ENCODE measurements at places on chromosomes 7 and 10.

- DNase-seq, result no peak
Observed at GRCh38 chr10:71072823-71073210, 139.6 kb upstream of the UNC5B start.

- no peak for DNase-seq
Observed at GRCh38 chr7:71343039-71343438, 211.1 kb downstream of the GALNT17 start.

GRCh38 chr10:70512149-70512639, 33.6 kb downstream of the PALD1 start:
- no peak for DNase-seq

DNA sequence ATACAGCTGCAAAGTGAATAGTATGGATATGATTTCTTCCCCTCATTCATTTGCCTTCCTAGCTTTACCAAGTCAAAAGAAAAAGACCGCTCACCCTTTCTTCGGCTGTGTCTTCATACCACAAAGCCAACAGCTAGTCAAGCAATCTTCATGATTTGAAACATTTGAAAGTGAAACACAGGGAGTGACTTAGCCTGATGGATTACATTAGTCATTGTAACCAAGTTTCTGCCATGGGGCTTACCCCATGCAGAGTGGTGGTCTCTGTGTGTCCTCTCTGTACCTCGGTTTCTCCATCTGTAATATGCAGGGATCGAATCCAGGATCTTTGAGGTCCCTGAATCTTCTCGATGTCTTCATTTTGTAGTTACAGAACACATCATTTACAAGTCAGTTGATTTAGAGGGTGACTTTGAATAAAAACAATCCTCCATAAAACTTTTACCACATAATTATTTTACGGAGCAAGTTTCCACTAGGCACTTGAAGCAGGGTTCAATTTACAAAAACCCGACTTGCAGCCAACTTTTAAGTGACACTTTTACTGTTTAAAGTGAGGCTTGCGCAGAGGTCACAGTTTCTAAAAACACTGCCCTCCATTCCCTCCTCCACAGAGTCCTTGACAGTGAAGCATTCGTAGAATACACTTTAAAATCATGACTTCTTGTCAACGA, 2.2 kb upstream of the LGI1 start:
- DNase-seq, result no peak

GRCh38 chr10:35940141-35941041, 298.3 kb upstream of the FZD8 start:
- no peak for DNase-seq

DNA sequence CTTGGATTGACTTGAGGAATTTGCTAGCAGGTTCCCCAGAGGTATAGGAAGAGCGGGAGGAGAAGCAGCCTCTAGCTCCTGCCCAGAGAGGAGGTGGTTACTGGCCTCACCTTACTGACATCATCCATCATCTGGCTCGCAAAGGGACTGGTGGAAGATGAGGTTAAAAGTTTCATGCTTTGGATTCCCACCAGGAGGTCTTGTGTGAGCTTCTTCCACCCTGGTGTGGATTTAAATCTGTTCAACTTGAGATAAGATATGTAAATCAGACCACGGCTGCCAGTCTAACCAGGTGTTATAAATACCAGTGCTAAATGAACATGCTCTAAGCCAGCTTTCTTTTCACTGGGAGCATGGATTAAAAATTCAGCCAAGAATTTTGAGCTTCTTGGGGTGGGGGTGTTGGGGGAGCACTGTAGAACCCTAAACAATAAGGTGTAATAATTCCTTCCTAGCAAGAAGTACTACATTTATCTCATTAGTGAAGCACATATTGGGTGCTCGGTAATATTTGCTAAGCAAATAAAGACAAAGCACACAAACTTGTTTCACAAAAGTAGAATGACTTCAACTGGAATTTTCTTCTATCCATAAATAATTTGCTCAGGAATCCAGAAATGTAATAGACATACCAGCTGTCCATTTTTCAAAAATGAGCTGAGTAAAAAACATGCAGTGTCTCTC, 7.8 kb downstream of the PROSER2 start:
- peak; percentile 75 for DNase-seq

DNA sequence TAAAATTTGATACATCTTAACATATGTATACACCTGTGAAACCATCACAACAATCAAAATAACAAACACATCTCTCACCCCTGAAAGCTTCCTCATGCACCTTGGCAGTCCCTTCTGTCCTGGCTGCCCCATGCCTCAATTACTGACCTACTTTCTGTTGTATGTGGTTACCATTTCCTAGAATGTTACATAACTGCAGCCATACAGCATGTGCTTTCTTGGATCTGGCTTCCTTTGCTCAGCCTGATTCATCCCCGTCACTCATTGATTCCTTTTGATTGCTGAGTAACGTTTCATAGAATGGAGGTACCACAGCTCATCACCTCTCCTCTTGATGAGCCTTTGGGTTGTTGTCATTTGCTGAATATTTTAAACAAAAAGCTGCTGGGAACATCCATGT, 165.3 kb downstream of the CELF2 start:
- no peak for DNase-seq

DNA sequence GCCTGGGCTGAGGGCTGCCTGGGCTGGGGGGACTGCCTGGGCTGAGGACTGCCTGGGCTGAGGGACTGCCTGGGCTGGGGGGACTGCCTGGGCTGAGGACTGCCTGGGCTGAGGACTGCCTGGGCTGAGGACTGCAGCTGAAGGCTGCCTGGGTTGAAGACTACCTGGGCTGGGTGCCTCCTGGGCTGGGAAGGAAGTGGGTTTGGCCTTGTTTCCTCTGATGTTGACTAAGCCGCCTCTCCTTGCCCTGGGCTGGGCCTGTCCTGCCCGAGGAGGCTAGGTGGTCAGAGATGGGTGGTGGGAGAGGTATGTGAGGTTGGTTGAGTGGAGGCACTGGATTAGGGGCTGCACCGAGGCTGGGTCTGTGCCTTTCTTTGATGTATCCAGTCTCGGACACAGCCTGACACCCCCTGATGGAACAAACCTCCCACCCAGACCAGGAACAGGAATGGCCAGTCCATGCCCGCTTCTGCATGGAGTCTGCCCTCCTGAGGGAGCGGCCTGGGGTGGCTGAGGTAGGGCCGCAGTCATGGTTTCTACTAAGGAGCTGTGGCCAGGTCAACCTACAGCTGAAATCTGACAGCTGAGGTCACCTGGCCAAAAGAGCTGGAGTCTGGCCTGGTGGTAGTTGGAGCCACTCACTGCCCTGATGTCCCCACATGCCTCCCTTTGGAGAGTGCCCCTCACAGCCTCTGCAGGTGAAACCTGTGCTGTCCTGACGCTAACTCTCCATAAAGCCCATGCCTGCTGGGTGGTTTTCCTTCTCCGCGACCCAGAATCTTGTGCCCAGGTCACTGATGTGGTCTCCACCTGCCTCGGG, 22.3 kb downstream of the SCART1 start:
- no peak for DNase-seq

GRCh38 chr10:3740157-3740871, 44.7 kb downstream of the KLF6 start:
- peak; percentile 99 for DNase-seq

- DNase-seq, result peak; percentile 29
Observed at GRCh38 chr10:114281461-114281860, 42.4 kb downstream of the VWA2 start.

- DNase-seq, result no peak
Observed at GRCh38 chr10:102121739-102122372, 1.7 kb upstream of the LDB1 start.

GRCh38 chr10:95501203-95502094, 59.7 kb downstream of the SORBS1 start:
- DNase-seq, result peak; percentile 41

GRCh38 chr7:94374231-94374630, 20.5 kb upstream of the COL1A2 start:
- DNase-seq, result peak; percentile 21

DNA sequence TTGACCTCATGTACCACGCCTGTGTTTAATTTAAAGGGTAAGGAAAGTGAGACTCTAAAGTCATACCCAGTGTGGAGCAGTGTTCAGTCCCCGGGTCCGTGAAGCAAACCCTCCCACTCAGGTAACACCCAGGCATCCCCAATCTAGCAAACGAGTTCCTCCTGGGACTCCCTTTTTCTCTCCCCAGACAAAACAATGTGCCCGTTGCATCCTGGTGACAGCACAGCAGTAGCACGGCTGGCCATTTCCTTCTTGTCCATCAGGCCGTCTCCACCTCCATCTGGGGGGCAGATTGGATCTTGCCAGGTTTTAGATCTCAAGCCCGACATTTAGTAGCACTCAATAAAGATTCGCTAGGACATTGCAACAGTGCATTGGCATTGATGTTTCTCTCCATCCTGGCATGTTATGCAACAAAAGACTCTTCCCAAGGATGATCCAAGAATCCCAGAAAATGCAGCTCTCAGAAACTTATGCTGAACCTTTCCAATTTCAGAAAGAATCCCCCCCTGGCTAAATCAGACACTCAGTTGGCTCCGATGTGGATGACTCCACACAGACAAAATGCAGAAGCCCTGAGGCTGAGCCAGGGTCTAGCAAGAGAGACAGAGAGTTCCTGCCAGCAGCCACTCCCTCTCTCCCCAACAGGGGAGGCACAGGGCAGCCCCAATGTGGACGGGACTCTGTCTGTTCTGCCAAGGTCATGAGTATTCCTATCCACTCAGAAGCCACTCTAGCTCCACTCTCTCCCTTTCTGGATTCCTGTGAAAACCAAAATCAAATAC, 274.5 kb upstream of the MGMT start:
- DNase-seq, result no peak

DNA sequence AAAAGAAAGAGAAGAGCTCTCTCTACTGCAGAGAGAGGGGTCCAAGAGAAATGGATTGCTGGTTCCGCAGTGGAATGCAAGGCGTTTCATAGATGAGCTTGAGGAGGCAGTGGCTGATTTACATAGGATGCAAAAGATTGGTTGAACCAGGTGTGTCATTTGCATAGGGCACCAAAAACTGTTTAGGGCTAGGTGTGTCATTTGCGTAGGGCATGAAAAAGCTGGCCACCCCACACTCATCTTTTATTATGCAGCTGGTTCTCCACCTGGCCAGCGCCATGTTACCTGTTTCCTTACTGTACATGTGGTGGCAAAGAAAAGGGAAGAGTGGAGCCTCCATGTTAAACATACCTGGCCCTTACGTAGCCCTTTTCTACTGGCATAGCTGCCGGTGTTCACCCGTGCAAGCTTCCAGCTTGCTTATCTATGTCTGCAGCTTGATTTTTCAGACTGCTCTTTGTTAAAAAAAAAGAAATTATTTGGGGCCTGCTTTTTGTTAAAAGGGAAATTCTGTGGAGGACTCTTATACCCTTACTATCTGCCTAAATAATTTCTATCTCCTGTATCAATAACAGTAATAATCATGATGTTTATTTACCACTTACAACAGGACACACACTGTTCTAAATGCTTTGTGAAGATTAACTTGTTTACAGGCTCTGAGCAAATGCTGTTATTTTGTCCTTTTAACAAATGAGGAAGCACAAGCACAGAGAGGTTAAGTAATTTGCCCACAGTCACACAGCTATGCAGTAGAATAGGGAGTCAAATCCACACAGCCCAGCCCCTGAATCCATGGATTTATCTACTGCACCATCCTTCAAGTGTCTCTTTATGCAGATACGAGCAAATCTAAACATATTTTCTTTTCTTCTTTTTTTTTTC, 33.3 kb downstream of the CASP7 start:
- DNase-seq, result no peak

GRCh38 chr10:76640806-76641205, 996.8 kb downstream of the KCNMA1 start:
- DNase-seq, result no peak

- DNase-seq, result no peak
Observed at GRCh38 chr7:68441645-68442044, 1156.6 kb upstream of the AUTS2 start.

GRCh38 chr10:103525901-103526300, 32.4 kb downstream of the NEURL1 start:
- DNase-seq, result peak; percentile 29

GRCh38 chr7:83038787-83039186, 123.9 kb downstream of the PCLO start:
- no peak for DNase-seq

DNA sequence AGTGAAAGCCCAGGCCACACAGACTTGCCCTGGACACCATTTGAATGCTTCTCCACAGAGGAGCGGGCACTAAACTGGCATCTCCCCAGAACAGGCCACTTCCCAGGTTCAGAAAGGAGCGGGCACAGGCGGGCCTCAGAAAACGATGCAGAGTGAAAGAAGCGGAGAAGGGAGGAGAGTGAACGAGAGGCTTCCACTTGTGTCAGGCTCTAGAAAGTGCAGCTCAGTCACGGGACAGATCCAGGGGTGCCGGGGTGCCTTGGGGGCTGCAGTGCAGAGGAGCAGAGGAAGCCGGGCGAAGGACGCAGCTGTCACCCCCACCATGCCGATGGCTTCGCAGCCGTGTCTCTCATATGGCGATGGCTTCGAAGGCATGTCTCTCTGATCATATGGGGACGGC, 26.1 kb upstream of the PRKAR1B start:
- DNase-seq, result no peak

DNA sequence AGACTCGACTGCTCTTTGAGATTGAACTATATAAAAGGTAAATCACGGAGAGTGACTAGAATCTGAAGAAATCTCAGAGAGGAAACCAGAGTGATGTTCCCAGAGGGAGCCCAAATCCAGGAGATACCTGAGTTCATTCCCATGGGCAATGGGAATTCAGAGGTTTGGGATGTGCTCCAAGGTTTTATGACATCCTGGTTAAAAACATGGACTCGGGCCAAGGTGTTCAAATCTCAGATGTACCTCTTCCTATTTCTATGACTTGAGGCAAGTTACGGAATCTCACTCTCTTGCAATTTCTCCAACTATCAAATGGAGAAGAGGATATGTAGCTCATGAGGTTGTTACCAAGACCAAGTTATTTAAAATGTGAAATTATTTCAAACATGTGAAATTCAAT, 54.5 kb upstream of the RAB18 start:
- no peak for DNase-seq

DNA sequence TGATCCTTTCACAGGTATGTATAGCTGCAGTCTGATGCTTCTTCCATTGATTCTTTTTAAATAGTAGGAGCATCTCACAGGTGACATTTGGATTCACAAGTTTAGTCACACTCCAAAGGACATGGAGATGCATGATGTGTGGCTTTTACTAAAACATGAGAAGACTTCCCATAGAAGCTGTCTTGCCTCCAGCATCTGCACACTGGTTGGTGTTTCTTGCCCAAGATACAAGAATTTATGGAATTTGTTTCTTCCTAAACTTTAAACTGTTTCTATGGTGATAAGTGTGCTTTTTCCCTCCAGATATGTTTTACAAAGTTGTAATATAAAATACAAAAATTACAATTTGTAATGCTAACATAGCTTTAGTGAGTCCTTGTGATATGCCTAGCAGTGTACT, 24.2 kb downstream of the ADIRF start:
- DNase-seq, result no peak

All from bronchial epithelial cell (primary cell).